SW 1271 (cell line): ENCODE measurements at places on chromosomes 5 and 9.

DNA sequence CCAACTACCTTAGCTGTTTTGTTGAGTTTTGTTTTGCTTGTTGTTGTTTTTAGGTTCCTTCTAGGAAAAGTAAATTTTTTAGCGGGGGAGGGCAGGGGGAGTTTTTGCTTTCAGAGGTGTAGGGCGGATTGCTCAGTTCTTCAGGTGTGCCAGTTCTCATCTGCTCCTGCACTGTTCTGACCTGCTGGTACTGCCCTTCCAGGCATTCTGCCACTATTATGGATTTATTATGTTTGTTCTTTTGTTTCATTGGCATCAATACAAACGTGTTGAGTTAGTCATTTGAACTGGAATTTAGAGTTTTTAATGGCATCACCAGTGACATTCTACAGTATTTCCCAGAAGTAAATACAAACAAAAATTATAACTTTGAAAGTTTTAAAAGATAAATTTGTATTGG, 26.0 kb downstream of the ERCC6L2 start:
- no peak for DNase-seq

GRCh38 chr5:34041247-34041972, 1.6 kb downstream of the C1QTNF3 start:
- no peak for DNase-seq

DNA sequence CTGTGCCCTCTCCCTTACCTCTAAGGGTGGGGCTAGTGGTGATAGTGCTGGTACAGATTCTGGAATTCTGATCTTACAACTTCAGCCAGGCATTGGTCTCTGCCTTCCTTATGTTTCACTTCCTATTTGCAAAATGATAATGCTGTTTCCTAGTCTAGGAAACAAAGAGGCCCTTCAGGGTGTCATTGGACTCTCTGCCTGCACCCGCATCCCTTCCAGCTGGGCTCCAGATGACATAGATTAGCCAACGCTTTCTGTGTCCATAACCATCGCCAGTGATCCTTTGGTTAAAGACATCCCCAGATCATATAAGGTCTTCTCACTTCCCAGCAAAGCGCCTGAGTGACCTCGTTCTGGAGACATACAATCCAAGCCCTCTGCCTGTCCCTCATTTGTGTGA, 180.7 kb downstream of the ERCC6L2 start:
- no peak for DNase-seq

DNA sequence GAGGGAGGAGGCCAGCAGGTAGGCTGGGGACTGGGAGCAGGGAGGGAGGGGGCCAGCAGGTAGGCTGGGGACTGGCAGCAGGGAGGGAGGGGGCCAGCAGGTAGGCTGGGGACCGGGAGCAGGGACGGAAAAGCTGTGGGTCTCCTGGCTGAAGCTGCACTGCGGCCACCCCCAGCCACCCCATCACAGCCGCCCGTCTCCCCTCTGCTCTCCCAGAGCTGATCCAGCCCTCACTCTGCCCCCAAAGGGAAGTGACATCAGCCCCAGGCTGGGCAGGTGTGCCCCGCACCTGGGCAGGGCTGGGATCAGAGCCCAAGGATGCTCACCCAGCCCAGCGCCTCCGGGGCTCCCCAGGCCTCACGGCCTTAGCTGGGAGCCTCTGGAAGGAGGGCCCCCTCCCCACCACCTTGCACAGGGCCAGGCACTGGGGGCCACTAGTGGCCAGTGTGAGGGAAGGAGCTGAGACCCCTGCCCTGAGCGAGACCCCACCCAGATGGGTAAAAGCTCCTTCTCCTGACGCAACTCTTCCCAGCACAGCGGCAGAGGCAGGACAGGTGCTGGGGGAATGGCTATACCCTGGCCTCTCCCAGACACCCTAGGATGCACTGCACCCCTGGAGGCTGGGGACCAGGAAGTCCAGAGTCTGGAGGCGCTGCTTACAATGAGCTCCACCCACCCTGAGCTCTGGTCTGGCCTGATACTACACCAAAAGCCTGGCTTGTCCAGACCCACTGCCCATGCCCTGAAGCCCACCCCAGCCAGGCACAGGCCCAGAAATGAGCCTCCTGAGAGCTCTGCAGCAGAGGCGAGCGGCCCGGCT, 11.6 kb downstream of the AGPAT2 start:
- no peak for DNase-seq

DNA sequence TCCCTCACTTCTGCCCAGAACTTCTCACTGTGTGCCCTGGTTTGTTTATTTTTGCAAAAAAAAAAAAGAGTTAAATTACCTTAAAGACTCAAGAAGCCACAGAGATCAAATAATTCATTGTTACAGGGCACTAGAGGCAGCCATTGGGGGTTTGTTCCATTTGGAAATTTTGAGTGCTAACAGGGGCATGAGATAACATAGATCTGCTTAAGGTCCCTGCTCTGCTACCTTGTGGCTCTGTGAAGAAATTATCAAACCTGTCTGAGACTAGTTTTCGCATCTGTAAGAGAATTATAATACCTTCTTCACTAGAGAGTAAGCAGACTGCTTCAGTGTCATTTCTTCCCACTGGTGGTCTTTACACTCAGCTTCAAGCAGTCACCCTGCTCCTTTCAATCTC, 394 bp downstream of the TLR4 start:
- no peak for DNase-seq

- no peak for DNase-seq
Measured at GRCh38 chr5:2704111-2704510, 47.4 kb downstream of the IRX2 start.

- DNase-seq: no peak
Measured at GRCh38 chr5:167863883-167864282, 427.6 kb upstream of the WWC1 start.

DNA sequence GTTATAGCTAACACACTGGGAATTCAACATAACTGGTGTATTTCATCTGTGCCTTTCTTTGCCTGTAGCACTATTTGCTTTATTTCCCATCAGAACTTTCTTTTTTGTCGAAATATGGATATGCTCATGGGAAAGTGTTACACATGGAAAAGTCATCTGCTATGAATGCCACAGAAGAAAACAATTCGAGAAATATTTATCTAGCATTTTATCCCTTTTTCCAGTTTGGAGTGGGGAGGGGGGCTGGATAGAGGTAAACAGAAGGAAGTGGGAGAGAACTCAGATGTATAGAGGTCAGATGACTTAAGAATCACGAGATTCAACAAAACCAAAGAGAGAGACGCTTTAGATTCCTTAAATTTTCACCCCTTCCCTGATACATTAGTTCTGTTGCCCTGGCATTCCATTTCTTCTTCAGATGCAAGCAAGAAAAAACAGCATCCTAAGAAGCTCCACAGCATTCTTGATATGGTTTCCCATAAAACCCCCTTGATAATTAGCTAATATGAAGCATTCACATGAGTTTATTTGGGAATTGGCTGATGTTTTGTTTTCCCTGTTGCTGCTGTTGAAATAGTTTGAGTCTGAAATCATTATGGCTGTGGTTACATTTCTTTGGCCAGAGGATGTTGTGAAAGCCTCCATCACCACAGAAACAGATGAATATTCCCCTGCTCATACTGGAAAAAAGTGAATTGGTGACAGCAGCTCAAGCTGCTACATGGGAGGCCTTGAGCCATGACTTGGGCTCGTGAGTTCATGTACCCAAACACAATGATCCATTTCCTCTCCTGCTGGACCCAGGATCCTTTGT, 335.8 kb upstream of the DAB2 start:
- DNase-seq: peak; percentile 71

GRCh38 chr9:88071331-88071730, 66.9 kb downstream of the SPATA31C2 start:
- no peak for DNase-seq

DNA sequence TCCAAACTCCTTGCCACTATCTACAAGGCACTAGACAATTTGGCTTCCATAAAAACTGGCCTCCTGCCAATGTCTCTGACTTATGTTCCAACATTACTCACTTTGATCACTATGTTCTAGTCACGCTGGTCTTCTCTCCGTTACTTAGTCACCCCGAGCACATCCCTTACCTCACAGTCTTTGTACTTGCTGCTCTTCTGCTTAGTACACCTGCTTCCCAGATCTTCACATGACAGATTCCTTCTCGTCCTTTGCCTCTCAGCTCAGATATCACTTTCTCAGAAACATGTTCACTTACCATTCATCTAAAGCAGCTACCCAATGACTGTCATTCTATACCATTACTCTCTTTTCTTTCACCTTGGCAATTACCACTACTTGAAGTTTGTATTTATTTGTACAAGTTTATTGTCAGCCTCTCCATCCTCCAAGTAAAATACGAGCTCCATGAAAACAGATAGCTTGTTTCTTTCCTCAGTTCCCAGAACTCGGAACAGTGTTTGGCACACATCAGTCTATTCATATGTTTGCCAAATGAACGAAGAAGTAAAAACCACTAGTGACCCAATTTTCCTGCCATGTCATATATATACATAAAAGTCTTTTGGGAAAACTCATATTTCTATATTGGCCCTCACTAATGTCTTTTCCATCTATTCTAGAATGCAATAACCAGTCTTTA, 5.9 kb upstream of the SLC22A5 start:
- DNase-seq: peak; percentile 43

GRCh38 chr9:108662091-108662875, 193.5 kb downstream of the ACTL7B start:
- no peak for DNase-seq

- DNase-seq: no peak
Measured at GRCh38 chr5:136129445-136129844, 3.2 kb upstream of the SMAD5 start.
